ENCODE measurements at places on chromosomes 5 and 9.

GRCh38 chr5:88172847-88173758 lies 95.5 kb downstream of the TMEM161B start:
- DNase-seq: no peak

GRCh38 chr5:157290156-157290980 lies 24.4 kb downstream of the CYFIP2 start:
- DNase-seq: no peak

DNA sequence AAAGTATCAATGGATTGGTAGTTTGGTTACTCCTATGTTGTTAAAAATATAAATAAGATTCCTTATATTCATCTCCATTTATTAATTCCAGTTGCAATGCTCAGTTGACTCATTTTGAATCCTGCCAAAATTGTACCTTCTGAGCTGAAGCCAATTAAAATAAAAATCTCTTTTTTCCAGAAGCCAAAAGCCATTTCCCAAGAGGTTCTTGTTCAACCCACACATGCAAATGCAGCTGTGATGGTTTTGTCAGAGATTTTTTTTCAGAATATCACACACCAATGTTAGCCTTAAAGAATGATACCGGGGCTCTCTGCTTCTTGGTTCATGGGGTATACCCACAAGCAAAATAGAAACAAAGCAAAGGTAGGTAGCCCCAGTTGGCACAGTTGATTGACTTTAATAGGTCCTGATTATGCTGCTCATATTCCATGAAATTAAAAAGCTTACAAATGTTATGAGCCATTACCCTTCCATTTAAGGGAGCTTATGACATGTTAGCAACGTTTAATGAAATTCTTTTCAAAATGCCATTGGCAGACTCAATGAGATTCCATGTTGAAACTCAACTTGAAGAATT lies 208.0 kb downstream of the SGCD start:
- DNase-seq: no peak

- DNase-seq: no peak
Measured at GRCh38 chr9:121196389-121196788, 5.3 kb downstream of the RAB14 start.

DNA sequence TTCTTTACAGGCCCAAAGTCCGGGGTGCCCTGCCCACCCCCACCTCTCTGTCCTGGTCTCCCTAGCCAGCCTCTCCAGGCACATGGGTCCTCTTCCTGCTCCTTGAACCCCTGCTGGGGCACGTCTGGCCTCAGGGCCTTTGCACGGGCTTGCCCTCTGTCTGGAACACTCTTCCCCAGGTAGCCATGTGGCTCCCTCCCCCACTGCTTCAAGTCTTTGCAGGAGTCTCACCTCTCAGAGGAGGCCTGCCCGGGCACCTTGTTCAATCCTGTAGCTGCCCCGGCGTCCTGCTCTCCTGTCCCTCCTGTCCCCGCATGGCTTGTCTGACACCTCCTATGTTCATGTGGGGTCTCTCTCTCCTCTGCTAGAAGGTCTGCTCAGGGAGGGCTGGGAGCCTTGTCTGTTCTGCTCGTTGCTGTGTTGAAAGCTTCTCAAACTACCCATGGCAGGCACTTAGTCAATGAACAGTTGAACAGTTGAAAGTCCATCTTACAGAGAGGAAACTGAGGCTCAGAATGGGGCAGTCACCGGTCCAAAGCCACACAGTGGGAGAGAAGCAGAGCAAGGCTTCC lies 241.4 kb downstream of the PBX3 start:
- no peak for DNase-seq

Measured in stimulated activated CD8-positive, alpha-beta memory T cell treated with anti-CD3 and anti-CD28 coated beads, Interleukin-4, amount 100 ng/mL, for 48 hours (primary cell).